Stimulated activated CD4-positive, alpha-beta T cell treated with anti-CD3 and anti-CD28 coated beads, Interleukin-1b, Interleukin-23, amount 100 ng/mL, for 1 hour (primary cell): ENCODE measurements at places on chromosomes 1 and 21.

- no peak for DNase-seq
Observed at GRCh38 chr1:165290148-165290547, 66.4 kb downstream of the LMX1A start.

GRCh38 chr1:1432274-1432950 is 3.1 kb upstream of the VWA1 start:
- no peak for DNase-seq

GRCh38 chr1:165717918-165718515 is 19.7 kb upstream of the ALDH9A1 start:
- DNase-seq, result no peak

DNA sequence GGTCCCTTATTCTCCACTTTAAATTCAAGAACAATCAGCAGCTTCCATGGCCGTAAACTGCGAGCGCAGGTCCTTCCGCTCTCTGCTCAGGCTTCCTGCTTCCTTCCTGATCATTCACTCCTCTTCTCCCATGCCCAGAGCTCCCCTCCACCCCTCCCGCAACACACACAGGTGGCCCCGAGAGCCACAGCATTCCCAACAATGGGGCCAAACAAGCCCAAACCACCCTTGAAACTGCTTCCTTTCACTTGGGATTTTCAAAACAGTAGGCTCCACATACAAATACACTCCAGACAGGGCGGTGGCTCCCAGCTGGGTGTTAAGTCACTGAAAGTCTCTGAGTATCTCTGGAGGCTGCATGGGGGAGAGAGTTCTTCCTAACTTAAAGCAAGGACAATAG is 11.4 kb downstream of the FAM89A start:
- no peak for DNase-seq

GRCh38 chr1:61284248-61284854 is 202.0 kb downstream of the NFIA start:
- no peak for DNase-seq
